ENCODE measurements at places on chromosomes 11 and 22. TPM values are rescaled to one million over a fixed set of nuclear protein-coding genes. Genes with fewer than 3 reads are reported as not detected.

- H3K4me1 ChIP-seq, result no peaks in the 10 kb centered on the region
- DNase-seq, result no peak
- no peak overlapping the region for H3K27ac ChIP-seq
- no peak overlapping the region for H3K4me3 ChIP-seq
- no peaks in the 10 kb centered on the region for H3K27me3 ChIP-seq
Measured at GRCh38 chr11:128294671-128295050, 292.7 kb downstream of the ETS1 start.

GRCh38 chr11:119591836-119592310, 137.1 kb downstream of the NECTIN1 start:
- H3K36me3 ChIP-seq, result no peaks in the 10 kb centered on the region
- DNase-seq, result no peak
- no peaks in the 10 kb centered on the region for H3K4me1 ChIP-seq

GRCh38 chr11:208917-209260, 1.4 kb downstream of the RIC8A start:
- peak overlapping the region; percentile 90 for H3K4me3 ChIP-seq
- no peaks in the 10 kb centered on the region for H3K36me3 ChIP-seq
- DNase-seq, result no peak
- H3K27ac ChIP-seq, result peak overlapping the region; percentile 15
- peaks cover 3% of the 10 kb centered on the region for H3K4me1 ChIP-seq
- no peaks in the 10 kb centered on the region for H3K27me3 ChIP-seq

DNA sequence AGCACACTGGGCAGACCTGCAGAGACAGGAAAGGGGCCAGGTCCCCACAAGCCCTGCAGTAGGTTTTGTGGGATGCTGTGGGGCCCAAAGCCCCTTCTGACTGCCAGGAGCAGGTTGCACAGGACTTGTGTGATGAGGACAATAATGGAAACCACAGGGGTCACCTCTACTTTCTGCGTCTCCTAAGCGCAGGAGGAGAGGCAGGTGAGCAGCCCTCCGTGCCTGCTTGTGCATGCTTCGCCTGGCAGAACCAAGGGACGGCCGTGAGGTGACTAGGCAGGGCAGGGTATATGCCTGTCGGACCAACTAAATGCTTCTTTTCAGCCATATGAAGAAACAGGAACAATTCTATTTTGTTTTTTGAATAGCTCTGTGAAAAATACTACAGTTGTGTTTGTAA, 77.9 kb upstream of the PITPNB start:
- no peaks in the 10 kb centered on the region for H3K27me3 ChIP-seq
- DNase-seq, result no peak
- H3K27ac ChIP-seq, result peak overlapping the region; percentile 26
- no peak overlapping the region for H3K4me3 ChIP-seq

DNA sequence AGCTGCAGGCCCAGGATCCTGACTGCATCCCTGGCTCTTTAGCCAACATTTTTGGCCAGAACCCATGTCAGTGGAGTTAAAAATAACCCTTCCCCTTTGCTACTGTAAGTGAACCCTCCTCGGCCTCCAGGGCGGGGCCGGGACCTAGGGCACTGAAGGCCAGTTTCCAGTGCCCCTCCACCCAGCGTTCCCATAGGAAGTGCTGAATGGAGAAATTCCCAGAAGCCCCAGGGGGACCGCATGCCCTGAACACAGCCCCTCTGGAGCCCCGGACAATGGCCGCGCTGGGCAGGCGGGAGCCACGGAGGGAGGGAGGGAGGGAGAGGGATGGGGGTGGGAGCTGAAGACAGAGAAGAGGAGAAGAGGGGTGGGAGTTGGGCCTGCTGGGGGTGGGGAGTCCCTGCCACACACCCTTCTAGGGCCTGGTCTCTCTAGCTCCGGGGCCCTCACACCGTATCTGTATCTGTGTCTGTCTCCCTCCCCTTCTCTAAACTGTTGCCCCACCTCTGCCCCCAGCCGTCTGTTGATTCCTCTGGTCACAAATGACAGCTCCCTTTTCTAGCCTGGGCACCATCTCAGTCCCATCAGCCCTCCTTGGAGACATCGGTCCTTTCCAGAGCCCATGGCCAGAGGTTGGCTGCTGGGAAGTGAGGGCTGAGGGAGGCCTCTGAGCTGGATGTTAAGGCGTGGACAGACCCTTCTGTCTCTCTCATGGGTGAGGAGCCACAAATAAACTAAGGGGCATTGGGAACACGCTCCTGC, 10.9 kb downstream of the PDGFB start:
- no peaks in the 10 kb centered on the region for H3K27me3 ChIP-seq
- no peaks in the 10 kb centered on the region for H3K36me3 ChIP-seq
- no peak overlapping the region for H3K4me3 ChIP-seq
- peaks cover 13% of the 10 kb centered on the region for H3K4me1 ChIP-seq
- no peak overlapping the region for H3K27ac ChIP-seq
- no peak for DNase-seq

GRCh38 chr11:76167590-76167989, 38.7 kb downstream of the WNT11 start:
- H3K27me3 ChIP-seq, result no peaks in the 10 kb centered on the region
- no peak overlapping the region for H3K27ac ChIP-seq
- H3K36me3 ChIP-seq, result no peaks in the 10 kb centered on the region
- H3K4me3 ChIP-seq, result no peak overlapping the region

DNA sequence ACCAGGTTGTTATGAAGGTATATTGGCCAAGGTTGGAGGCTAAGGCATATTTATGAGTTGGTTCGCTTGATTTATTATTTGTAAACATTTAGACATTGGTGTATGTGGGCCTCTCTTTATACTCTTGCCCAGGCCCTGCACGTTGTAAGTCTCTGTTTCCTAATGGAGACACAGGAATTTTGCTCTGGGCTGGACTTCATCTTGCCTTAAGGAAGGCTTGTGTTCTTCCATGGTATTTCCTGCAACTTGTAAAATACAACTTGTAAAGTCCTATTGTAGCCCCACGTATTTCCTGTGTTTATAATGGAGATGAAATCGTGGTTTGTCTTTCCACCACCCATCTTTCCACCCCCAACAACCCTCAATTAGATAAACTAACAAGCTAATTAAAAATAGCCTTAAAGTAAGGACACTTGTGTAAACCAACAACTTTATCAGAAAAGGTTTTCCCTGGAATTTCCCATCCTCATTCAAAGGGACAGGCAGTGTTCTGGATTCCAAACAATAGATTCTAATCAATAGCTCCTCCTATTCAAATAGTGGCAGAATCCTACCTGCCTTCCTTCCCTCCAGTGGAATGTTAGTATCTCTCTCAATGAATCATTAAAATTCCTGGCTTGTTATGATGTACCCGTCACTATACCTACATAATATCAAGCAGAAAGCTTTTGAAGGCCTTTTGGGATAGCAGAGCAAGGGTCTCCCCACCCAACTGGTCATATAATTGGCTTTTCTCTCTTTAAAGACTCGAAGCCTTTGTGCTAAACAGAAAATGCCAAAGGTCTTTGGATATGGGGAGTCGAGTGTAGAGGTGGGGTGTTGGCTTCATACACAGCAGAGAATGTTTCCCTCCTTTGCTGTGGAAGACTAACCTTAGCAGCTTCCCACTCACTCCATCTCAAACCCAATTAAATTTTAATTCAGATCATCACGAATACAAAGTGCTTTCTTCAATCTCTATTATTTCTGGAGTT, 77.1 kb downstream of the UBASH3B start:
- H3K27ac ChIP-seq, result no peak overlapping the region
- H3K4me3 ChIP-seq, result no peak overlapping the region
- no peaks in the 10 kb centered on the region for H3K36me3 ChIP-seq
- no peak for DNase-seq

The GRM5 gene
- total RNA-seq, result not detected

Data from right lobe of liver (tissue), 6 donors.